DMS 273 treated with DMSO at 0.1 percent for 48 hours (cell line): ENCODE measurements at places on chromosomes 2 and 18.

- no peak for DNase-seq
Measured at GRCh38 chr2:240149943-240150784, 9.7 kb upstream of the OTOS start.

DNA sequence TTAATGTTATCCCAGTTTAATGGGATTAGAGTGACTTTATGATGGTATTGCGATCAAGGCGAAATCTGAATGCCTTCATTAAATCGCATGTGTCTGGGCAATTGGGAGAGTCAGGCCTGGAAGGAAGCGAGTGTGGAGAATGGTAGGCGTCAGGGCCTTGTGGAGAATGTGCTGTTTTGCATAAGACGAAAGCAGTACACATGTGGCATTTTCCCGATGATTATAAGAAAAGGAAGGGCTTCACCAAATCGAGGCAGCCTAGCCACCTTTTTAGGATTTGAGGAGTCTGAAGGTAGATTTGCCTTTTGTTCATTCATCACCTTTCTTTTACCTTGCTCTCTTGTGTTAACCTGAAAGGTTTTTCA, 1.0 kb downstream of the ZNF532 start:
- DNase-seq = no peak

GRCh38 chr2:45649858-45650811, 1.3 kb upstream of the PRKCE start:
- DNase-seq = peak; percentile 43

DNA sequence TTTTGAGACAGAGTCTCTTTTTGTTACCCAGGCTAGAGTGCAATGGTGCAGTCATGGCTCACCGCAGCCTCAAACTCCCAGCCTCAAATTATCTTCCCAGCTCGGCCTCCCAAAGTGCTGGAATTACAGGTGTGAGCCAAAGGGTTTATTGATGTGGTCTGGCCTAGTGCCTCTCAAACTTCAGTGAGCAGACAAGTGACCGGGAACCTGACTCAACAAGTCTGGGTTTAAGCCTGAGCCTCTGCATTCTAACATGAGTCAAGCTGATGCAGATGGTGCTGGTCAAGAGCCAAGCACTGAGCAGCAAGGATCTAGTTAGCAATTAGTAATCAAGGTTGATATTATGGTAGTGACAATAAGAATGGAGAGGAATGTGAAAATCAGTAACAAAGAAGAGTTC, 21.3 kb downstream of the CDK15 start:
- no peak for DNase-seq

DNA sequence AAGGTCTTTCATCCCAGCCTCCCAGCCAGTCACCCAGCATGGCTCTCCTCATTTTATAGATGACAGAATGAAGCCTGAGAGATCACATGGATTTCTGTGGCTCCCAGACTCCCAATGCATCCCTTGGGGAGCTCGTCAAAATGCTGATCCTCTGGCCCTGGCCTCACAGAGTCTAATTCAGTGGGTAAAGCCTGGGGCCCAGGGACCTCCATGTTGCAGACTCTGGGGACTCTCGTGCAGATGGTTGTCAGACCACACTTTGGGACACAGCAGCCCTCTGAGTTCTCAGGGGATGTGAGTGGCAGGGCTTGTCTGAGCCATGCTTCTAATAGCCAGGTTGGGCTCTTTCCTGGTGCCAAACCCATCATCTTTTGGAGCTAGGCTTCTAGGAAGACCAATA, 97.0 kb downstream of the CTIF start:
- no peak for DNase-seq

DNA sequence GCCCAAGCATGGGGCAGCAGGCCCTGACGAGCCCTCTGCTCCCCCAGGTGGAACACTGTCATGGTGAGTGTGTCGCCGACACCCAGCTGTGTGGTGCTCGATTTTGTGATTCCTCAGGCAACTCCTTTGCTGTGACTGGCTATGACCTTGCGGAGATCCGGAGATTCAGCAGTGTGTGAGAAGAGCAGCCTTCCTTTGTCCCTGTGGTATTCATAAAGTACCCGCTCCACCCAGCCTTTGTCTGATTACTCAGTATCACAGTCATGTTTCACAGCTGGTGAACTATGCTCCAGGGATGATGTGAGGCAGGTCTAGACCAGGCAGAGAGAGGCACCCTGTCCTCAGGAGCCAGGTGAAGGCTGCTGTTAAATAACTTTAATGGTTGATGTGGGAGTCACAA, 4.0 kb downstream of the WDR54 start:
- DNase-seq = no peak

DNA sequence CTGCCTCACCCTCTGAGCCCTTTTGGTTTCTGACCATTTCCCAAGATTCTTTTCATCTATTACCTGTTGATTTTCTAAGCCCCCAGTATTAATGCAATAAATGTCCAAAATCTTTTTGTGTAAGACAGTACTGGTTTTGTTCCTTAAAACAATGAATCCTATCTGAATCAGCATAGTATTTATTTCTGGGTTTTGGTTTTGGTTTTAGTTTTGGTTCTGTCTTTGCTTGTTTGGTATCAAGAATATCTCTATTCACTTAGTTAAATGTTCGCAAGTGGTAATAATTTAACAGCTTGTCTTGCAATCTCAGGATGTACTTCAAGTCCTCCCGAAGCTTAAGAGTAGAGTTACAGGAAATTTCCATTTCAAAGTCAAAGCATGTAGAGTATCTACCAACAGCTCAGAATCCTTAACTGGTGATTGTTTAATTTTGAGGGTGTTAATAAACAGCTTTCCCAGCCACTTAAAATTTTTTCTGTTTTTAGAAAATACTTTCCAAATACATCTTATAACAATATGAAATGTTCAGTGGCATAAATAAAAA, 67.7 kb upstream of the NEDD4L start:
- no peak for DNase-seq

DNA sequence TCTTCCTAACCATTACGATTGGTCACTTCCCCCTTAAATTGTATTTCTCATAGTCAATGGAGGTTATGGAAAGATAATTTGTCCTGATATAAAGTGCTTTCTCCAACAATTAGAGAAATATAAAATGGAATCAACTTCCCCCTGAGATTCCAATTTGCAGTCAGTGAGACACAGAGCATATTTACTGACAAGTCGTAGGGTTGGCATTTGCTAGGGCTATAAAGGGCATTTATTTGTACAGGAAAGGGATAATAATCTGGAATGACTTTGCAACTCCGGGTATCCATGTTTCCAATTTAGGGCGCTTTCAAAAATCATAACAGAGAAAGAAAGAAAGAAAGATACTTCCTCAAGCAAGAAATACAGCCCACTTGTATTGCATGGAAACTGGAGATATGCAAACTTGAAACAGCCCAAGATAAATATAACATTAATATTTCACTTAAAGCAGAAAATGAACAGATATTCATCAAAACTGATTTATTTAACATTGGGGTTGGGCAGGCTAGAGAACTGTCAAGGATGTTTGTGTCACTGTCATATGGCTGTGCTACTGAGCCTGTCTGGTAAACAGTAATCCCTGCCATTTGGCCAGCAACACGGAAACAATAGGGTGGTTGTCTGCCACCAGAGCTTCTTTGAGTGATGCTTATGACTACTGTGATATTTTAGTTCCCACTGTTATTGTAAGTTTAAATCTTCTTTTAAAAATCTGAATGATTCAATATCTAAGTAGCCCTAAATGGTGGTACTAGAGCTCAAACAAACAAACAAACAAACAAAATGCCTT, 621.8 kb downstream of the LRP1B start:
- no peak for DNase-seq

- peak; percentile 47 for DNase-seq
Measured at GRCh38 chr2:218286570-218287459, 5.5 kb downstream of the TMBIM1 start.

- DNase-seq = no peak
Measured at GRCh38 chr2:48127612-48128191, 221.4 kb upstream of the FBXO11 start.

- DNase-seq = no peak
Measured at GRCh38 chr2:164761737-164762460, 79.7 kb downstream of the COBLL1 start.

- no peak for DNase-seq
Measured at GRCh38 chr2:85579266-85579935, 2.0 kb downstream of the VAMP8 start.

- no peak for DNase-seq
Measured at GRCh38 chr2:135494503-135494902, 36.5 kb downstream of the ZRANB3 start.

GRCh38 chr2:32005371-32005976, 5.3 kb downstream of the MEMO1 start:
- no peak for DNase-seq

DNA sequence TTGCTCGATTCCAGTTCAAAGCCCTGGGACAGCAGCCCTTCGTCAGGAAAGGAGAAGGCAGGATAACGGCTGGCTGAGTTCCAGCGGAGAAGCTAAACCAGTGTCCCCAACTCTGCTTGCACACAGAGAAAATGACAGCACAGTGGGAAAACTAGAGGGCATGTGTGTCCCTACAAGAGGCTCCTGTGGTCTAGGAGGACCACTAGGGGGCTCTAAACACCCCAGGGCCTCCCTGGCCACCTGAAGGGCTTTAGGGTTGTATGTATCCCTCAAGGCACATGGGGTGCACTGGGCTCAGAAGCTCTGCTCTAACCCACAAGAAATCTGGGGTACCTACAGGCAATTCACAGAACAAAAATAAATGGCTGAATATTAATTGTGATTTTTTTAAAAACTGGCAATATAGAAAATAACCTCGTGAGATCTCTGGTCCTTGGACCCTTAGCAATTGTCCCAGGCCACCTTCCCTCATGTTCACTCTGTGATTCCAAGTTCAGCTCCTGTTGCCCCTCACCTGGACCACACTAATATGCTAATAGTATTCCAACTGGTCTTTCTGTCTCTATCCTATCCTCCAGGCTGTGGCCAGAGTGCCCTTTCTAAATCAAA, 17.5 kb downstream of the STAT1 start:
- no peak for DNase-seq

DNA sequence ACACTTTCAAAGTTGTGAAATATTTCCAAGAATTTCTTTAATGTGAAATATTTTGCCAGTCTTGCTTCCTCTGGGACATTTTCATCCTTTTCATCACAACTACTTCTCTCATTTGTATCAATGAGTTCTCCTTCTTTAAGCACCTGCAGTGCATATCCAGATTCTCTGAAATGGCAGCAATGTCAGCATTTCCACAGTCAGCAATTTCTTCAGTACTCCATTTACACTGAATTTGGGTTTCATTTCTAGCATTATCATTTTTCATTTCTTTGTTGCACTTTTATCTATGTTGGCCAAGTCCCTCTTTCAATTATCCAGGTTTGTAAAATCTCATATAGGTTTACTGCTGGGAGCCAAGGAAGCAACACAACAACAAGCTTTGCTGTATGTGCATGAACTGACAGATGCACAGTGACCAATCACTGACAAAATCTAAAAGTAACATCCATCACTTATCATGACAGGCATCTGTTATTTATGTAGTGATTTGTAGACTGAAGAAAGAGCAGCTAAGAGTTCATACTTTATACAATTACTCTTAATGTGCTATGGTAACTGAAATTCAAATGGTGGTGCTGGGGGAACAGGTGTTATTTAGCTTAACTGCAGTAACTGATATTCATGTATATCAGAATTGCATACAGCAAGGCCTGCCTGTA, 43.9 kb downstream of the SS18 start:
- no peak for DNase-seq

- DNase-seq = no peak
Measured at GRCh38 chr18:63445037-63445436, 22.8 kb upstream of the VPS4B start.

- DNase-seq = no peak
Measured at GRCh38 chr18:76988827-76989646, 143.5 kb downstream of the MBP start.

- no peak for DNase-seq
Measured at GRCh38 chr18:55318951-55319441, 269.0 kb downstream of the TCF4 start.

DNA sequence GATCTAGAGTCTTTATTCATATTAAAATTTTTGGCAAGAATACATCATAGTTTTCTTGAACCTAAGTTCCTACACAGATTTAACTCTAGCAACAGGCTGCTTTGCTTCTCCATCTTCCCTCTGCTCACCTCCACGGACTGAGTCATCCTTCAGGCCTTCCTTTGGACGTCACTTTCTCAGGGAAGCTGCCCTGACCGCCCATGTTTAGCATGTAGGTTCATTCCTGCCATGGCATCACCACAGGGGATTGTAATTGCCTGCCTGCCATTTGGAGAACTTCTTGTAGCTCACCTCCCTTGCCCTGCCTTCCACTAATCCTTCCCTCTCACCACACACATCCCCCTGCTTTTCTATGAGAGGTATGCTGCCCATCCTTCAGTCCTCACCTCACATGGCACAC, 43.9 kb upstream of the B3GNT2 start:
- DNase-seq = no peak

- DNase-seq = peak; percentile 73
Measured at GRCh38 chr2:154713675-154714074, 15.2 kb downstream of the KCNJ3 start.

GRCh38 chr2:176126929-176127773, 2.4 kb upstream of the HOXD8 start:
- DNase-seq = no peak

- no peak for DNase-seq
Measured at GRCh38 chr2:33606100-33606499, 7.0 kb upstream of the FAM98A start.

GRCh38 chr2:178112202-178113152, at the start of gene RBM45:
Gene RBM45, plus strand, starts transcription at chr2:178112437. Its CDS starts 110 bp downstream, at chr2:178112547.
- DNase-seq = peak; percentile 65
